ELF-1 (cell line): ENCODE measurements at places on chromosomes 1 and 21.

GRCh38 chr1:114428083-114428754 is 82.8 kb downstream of the TRIM33 start:
- no peak for DNase-seq

- no peak for DNase-seq
Measured at GRCh38 chr1:24052220-24052619, 59.7 kb downstream of the MYOM3 start.

DNA sequence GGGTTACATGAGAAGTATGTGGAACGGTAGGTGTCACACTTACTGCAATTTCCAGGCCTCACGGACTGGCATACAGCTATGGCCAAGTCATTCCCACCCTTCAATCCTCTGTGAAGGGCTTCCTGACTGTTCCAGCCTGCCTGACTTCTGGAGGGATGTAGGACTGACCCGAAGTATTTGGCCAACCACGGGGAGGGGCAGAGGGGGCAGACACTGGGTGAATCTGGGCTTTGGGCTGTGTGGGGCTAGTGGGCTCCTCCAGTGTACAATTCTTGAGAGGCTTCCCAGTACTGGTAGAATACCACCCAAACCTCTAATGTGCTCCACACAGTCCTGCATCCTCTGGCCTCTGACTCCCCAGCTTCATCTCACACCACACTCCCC is 78.2 kb downstream of the FAM78B start:
- DNase-seq, result no peak

DNA sequence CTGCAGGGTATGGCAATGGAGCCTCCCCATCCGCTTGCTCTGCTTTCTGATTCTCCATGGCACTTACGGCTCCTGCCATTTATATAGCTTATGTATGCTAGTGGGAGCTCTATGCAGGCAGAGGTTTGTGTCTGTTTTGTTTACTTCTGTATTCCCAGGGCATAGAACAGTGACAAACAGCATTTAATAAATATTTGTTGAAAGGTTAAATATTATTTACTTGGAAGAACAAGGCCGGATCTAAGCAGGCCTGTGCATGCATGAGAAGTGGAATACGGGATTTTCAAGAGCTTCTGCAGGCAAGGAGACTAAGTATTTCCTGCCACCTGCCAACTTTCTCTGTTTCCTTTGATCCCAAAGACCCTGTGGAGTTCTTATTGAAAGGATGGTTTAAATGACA is 90.7 kb downstream of the XCL2 start:
- no peak for DNase-seq

DNA sequence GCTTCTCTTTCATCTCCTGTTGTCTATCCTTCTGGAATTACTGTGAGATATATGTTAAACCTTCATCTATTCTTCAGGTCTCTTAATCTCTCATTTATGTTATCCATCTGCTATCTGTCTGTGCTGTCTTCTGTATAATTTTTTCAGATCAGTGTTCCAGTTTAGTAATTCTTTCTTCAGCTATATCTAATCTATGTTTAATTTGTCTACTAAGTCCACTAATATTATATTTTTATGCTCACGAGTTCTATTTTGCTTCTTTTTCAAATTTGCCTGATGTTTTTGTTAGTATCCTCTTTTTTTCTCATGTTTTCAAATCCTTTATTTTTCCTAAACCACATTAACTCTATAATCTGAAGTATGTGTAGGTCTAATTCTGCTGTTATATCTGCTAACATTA is 34.6 kb upstream of the PLEKHO1 start:
- DNase-seq, result no peak

DNA sequence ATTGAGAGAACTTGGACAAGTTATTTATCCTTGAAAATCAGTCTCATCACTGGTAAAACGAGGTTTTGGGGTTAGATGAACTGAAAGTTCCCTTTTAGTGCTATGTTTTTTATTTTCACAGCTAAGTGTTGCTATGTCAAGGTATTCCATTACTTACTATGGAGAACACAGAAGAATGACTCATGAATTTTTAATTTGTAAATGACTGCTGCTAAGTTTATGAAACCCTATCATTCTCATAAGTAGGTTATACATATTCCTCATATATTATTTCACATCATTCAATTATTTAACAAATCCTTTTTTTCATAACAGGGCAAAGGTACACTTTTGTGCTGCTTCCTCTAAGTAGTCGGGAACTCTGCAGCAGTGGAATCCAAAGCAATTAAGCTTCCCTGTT is 52.2 kb upstream of the ATP1A1 start:
- no peak for DNase-seq

- DNase-seq, result peak; percentile 75
Measured at GRCh38 chr1:48596046-48596445, 124.0 kb upstream of the SPATA6 start.

- DNase-seq, result no peak
Measured at GRCh38 chr21:35303085-35303484, 254.0 kb upstream of the RUNX1 start.

GRCh38 chr1:105100102-105100501 is 1350.4 kb downstream of the AMY1C start:
- DNase-seq, result no peak

DNA sequence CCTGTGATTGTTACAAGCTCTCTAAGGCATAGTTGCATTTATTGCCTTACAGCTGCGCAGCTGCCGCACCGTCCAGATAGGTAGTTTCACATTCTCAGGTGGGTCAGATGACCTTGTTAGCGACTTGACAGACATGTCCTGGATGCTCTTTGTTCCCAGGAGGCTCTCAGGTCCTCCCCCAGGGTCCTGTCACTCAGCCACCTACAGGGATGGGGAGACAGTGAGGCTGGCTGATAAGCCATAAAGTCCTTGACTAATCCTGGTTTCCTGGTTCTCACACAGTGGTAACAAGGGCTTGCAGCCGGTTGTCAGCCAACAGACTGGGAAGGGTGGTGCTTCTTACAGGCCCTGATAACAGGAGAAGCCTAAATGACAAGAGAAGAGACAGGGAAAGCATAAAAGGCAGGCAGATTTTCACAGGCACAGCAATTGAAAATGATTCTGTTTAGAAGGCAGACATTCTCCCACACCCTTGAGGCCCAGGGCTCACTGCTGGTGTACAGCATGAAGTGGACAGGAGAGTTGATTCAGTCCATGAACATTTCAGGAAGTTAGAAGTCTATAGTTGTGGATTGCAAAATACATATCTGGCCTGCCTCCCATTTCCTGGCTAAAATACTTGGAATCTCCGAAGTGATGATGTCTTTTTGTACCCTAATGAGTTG is 2.9 kb downstream of the ARF1 start:
- peak; percentile 89 for DNase-seq

- DNase-seq, result no peak
Measured at GRCh38 chr1:87113313-87113712, 198.9 kb downstream of the HS2ST1 start.

GRCh38 chr1:156627313-156627880 is 8.2 kb downstream of the HAPLN2 start:
- DNase-seq, result peak; percentile 52

GRCh38 chr1:217907504-217907903 is 276.4 kb downstream of the SPATA17 start:
- DNase-seq, result no peak

- no peak for DNase-seq
Measured at GRCh38 chr1:220971221-220971620, 92.0 kb downstream of the HLX start.

DNA sequence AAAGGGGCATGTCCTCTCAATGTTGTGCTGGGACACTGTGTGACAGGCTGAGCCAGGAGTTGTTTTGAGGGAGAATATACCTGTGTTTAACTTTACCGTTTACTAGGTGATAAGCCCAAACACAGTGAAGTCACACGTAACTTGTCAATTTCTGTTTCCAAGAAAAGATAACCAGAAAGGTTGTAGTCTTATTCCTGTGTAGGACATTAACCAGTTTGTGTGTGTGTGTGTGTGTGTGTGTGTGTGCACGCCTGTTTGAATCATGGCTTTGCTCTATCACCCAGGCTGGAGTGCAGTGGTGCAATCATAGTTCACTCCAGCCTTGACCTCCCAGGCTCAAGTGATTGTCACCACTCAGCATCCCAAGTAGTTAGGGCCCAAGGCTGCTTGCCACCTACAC is 83.6 kb downstream of the MRPS6 start:
- DNase-seq, result no peak

DNA sequence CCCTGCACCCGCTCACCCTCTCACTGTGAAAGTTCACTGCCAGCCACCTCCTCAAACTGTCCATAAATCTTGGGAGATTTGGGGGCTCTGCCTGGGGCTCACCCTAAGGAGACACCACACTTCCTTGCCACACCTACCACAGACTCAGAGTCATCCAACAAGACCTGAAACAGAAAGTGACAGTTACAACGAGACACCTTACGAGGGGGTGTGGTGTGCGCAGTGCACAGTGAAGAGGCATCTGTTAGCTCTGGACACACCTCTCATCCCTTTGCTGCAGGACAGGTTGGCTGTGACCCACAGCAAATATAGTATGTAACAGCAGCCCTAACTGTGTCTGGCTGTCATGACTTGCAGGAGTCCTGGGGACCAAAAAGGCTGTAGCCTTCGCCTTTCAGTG is 190.2 kb downstream of the NR5A2 start:
- no peak for DNase-seq

DNA sequence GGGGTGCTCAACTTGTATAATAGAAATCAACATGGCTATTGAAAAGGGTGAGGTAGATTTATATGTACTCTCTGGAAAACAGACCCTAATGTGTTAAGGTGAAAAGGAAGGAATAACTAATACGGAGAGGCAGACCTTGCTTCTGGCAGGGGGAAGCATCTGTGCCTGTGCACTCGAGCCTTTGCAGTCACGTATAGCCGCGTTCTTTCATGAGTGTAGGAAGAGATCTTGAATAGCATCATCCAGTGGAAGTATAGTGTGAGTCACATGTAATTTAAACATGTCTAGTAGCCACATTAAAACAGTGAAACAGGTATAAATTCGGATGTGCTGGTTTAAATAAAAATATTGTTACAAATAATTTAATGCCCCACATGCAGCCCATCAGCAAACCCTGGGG is 3.0 kb downstream of the A3GALT2 start:
- DNase-seq, result no peak

DNA sequence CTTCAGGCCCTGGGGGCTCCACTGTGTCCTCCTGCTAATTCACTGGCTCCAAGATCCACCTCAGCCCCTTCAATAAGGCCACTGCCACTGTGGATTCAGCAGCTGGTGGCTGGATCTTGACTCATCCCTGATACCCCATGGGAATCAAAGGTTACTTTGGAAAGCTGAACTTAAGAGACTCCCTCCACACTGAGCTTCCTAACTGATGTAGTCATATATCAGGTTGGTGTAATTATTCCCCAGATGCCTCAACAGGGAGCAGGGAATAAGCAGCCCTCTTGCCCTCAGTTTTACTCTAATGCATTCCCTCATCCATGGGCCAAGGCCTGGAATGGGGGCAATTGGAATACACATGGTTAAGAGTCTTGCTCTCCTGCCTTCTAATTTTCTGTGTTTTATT is 164.6 kb downstream of the FASLG start:
- DNase-seq, result no peak

GRCh38 chr1:98296681-98297080 is 364.8 kb upstream of the SNX7 start:
- no peak for DNase-seq

DNA sequence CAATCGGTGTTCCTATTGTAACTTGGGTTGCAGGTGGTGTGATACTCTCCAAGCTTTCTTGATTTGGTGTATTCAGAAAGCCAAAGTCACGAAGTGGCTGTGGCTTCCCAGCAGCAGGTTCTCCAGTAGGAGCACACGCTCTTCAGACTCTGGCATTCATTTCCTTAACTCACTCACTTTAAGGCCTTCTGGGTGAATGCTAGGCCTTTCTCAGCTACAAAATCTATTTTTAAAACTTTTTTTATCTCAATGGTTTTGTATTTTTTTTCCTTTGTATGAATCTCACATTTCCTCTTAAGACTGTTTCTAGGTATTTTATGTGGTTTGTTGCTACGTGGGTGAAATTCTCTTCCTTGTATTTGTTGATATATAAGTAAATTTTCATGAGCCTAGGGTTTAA is 22.9 kb upstream of the PKN2 start:
- DNase-seq, result no peak

GRCh38 chr1:6071219-6071618 is 25.5 kb downstream of the KCNAB2 start:
- no peak for DNase-seq

GRCh38 chr1:6491480-6491962 is at the start of gene PLEKHG5:
PLEKHG5 (minus strand) TSS chr1:6491667; CDS start chr1:6477571, 14,096 bp downstream.
- DNase-seq, result peak; percentile 49

DNA sequence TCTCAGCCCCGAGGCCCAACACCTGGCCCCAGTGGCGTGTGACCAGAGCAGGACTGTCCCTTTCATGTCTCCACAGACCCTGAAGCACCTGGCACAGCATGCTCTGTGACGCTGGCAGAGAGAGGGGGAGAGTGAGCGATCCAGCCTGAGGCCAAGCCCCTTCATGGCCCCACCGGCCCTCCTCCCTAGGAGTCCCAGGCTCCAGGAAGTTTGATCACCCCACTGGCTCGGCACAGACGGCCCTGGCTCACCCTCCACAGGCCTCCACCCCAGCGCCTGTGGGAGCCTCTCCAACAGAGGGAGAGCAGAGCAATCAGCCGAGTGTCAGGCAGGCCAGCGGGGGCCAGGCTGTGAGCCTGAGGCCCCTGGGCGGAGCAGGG is 11.0 kb downstream of the SH3BGRL3 start:
- peak; percentile 68 for DNase-seq
